ENCODE measurements at places on chromosomes 7 and 10. TPM values are rescaled to one million over a fixed set of nuclear protein-coding genes. Genes with fewer than 3 reads are reported as not detected.

LRGUK gene
- total RNA-seq: 3.8 TPM

ASAH2 gene
- 1.6 TPM for total RNA-seq

CDHR1 gene
- under 0.01 TPM for total RNA-seq

AMZ1 gene
- total RNA-seq: 4.4 TPM

IDI2 gene
- not detected for total RNA-seq

LLCFC1 gene
- total RNA-seq: not detected

Data from uterus (tissue), 4 donors.